ENCODE measurements at places on chromosomes 3 and 15.

DNA sequence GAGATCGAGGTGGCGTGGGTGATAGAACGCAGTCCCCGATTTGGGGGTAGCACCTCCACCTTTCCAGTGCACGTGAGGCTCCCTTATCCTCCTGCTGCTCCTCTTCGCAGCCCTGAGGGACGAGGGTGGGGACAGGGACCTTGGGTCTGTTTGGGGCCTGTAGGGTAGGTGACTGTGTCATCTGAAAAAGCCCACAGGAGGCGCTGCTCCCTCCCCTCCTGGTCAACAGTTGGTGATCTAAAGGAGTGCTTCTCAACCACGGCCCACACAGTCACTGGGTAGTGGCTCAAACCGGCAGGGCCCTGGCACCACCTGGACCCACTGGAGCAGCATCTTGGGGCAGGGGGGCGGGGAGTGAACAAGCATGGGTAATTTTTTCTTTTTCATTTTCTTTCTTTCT, 7.1 kb downstream of the LRRK1 start:
- DNase-seq: no peak

- DNase-seq: no peak
Measured at GRCh38 chr15:57061696-57062095, 143.3 kb downstream of the TCF12 start.

- no peak for DNase-seq
Measured at GRCh38 chr3:189455009-189455408, 176.2 kb upstream of the TP63 start.

- no peak for DNase-seq
Measured at GRCh38 chr15:97084650-97085049, 754.1 kb downstream of the NR2F2 start.

DNA sequence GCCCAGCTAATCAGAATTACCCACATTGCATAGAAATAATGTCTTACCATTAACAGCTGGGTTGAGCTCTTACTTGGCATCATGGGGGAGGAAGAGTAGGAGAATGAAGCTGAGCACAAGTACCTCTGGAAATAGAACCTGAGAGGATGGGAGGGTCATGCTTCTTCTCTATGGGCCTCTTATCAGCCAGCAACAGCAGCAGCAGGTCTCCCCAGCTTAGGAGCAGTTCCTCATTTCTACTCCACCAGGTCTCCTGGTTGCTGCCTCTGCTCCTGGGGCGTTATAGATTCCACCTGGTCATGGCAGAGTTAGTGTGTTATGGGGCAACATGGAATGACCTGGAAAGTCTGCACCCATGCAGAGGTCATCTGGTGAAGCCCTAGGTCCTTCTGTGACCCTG, 3.4 kb downstream of the FSD2 start:
- no peak for DNase-seq

- no peak for DNase-seq
Measured at GRCh38 chr3:107662124-107662507, 139.4 kb downstream of the BBX start.

GRCh38 chr3:99286266-99286845, 352.0 kb upstream of the COL8A1 start:
- DNase-seq: no peak
